ENCODE measurements at places on chromosomes 12 and 14.

DNA sequence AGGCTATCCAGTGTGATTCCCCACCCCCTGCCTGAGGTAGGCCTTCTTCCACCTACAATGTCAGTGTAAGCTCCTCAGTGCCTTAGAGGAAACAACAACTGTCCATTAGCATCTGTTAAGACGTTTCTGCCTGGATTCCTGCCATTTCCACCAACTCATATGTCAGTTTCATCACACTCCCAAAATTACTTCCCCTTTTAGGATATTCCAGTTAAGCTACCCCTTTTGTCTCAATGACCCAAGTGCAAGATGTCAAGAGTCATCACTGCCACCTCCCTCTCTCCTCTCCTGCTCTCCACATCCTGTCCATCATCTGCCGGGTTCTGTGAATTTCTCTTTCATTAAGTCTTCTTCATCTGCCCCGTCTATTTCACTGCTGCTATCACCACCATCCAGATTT lies 189.4 kb downstream of the DPF3 start:
- no peak for DNase-seq

DNA sequence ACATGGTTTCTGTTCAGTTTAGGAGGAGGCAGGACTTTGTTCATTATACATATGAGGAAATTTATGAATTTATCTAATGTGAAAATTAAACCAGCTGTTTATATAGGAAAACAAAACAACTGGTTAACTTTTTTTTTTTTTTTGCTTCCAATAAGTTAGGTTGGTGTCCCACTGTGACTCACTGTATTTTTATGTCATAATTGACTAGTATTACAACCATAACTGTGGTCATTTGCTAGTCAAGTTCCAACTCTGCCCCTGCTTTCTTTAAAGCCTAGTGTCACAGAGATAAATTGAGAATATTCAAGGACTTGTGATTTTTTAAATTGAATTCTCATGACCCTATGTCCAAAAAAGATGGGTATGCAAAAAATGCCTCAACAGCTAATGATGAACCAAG lies 227.7 kb downstream of the BCAT1 start:
- DNase-seq: no peak

DNA sequence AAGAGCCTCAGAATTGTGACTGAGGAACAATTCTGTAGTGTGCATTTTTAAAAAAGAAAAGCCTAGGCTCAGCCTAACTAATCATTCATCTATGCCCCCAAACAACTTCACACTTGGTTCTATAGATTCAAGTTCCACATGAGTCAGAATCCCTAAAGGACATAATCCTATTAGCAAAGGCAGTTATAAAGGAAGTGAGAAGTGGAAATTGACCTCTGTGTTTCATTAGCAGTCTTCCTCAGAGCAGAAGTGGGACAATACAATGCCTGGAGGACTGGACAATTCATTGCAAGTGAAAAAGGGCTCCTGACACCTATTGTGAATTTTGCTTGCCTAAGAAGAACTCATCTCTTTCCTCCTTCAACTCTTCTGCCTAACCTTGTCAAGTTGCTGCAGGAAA lies 222.3 kb downstream of the PTPRO start:
- no peak for DNase-seq

- no peak for DNase-seq
Observed at GRCh38 chr14:99703381-99703780, 19.3 kb downstream of the CYP46A1 start.

- peak; percentile 29 for DNase-seq
Observed at GRCh38 chr12:25459541-25459951, 93.5 kb downstream of the LMNTD1 start.

DNA sequence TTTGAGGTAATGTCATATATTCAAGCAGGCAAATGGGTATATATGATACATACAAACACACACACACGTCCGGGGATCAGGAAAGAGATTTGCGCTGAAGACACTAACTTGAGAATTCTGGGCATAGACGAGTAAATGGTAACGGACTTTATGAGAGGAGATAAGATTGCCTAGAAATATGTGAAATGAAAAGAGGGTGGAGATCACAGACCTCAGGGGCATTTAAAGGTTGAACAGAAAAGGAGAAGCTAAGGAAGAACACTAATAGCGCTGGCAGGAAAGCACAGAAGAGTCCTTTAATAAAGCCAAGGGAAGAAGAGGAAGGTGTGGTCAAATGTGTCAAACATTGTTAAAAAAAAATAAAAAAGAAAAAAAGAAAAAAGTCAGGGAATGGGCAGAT lies 13.1 kb downstream of the CRY1 start:
- no peak for DNase-seq

DNA sequence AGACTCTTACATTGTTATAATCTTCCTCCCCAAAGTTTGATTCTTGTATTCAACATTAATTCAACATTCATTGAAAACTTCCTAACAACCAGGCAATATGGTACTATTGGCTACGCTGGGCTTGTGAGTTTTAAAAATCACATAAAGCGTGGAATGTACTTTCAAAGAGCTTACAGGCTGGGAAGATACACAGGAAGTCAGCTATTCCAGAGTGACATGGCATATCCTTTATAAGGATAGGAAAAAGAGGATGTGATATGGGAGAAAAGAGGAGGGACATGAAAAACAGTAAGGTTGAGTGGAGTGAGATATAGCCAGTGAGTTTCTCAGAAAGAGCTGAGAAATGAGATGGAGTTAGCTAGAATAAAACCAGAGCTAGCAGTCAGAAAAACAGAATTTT lies 103.6 kb upstream of the ATF7IP start:
- no peak for DNase-seq

DNA sequence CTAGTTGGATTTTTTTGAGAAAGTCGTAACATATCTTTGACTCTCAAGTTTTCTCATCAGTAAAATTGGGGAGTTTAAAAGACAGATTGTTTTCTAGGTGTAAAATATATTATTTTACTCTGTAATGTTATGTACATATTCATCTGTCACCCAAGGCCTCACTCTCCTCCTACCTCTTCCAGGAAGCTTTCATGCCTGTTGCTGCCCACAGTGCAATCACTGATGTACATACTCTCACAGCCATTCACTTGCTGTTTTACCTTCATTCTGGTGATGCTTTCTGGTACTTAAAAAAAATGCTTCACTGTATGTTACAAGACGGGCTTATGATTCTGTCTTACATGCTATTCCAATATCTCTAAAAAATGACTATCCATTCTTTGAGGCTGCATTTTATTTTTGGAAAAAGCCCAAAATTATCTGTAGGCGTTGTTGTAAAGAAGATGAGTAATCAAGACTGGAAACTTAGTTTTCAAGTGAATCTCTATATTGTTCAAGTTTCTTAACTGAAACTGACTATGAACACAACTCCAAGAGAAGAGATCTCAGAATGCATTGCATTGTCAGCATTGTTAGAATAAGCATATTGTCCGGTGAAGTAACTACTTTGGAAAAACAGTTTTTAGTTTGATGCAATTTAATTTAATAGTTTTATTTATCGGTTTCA lies 82.5 kb downstream of the LMO3 start:
- no peak for DNase-seq

- DNase-seq: no peak
Observed at GRCh38 chr12:31037931-31038330, 35.7 kb upstream of the DDX11 start.

DNA sequence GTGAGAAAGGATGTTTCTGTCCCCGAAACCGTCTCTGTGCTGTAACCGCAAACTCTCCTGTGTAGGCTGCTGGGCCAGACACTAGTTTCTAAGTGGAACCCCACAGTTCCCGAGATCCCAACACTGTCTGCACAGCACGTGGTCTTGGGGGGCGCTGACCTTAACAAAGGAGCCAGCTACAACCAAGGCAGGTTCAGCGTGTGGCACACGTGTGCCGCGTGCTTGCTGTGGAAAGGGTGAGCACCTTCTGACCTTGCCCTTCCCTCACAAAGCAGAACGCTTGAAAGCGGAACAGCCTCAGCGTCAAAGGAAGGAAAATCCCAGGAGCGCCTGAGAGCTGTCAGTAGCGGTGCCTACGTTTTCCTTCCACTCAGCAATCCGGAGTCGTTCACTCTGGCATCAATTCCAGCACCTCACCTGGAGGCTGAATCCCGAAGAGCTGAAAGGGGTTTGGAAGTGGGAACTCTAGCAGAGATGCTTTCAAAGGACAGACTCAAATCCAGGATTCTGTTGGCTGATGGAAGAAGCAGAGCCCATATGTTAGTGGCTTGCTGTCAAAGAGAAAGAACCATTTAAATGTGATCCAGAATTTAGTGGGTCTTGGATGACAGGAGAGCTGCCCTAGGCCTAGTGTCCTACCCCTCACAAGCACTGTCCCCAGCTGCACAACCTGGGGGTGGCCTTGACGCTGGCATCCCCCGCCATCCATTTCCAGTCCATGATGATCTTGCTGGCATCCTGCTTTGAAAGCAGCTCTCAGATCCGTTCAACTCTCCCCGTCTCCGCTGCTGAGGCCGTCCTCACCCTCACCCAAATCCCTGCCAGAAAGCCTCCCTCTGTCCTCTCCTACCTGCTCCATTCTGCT lies 27.1 kb downstream of the CCDC92 start:
- no peak for DNase-seq

DNA sequence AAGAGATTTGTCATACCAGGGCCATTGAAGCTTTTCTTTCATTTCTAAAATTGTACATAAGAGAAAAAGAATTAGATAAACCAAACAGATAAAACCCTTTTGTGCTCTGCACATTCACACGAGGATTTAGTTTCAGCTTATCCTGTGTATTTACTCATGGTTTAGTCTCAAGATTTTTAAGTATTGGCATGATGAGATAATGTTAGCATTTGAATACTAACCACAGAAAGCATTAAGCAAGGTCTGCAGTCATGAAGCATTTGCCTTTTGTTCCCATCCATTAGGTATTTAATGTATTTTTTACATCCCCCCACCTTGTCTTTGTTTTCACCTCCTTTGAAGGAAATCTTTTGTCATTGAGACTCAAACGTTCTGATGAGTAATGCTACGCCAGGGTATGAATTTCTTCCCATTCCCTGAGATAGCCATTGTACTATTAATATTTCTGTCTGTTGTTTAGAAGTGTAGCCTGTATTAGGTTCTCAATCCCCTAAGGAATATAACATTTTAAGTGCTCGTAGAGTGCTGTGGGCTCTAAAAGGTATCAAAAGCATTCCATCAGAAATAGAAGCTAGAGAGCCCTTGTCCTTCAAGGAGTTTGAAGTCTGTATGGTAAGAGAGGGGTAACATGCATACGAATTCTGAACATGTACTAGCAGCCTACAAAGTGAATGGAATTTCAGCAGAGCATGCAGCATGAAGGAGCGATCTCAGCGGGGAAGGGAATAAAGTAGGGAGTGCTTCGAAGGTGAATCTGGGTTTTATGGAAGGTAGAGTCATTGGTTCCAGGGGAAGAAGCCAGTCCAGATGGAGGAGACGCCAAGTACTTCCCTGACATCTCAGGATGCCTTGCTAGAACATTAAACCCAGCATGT lies 22.3 kb downstream of the CRADD start:
- DNase-seq: no peak

DNA sequence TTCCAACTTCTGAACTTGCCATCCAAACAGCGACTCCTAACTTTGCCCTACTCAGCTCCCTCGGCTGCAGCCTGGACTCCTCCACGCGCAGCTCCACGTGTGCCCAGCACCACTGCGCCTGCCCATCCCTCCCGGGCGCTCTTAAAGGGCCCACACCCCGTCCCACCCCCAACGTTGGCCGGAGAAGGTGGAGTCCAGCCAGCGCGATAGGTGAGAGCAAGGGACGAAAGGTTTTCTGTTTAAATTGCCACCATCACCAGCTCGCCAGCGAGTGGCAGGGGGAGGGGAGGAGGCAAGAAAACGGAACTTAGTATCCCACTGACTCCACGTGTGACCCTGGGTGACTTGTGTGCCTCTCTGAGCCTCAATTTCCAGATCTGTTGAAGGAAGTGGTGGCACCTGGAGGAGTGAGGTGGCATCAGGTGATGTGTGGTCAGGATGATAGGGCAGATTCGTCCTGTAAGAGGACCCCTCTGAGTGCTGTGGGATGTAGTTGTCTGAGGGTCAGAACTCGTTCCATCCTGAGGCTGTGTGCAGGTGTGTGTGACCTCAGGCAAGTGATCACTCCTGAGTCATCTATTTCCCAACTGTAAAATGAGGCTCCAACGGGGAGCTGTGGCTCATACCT lies 59.7 kb downstream of the TRPV4 start:
- no peak for DNase-seq

GRCh38 chr12:41709463-41710285 lies 435.0 kb downstream of the GXYLT1 start:
- no peak for DNase-seq

- no peak for DNase-seq
Observed at GRCh38 chr12:118690506-118690905, 290.8 kb upstream of the SRRM4 start.

DNA sequence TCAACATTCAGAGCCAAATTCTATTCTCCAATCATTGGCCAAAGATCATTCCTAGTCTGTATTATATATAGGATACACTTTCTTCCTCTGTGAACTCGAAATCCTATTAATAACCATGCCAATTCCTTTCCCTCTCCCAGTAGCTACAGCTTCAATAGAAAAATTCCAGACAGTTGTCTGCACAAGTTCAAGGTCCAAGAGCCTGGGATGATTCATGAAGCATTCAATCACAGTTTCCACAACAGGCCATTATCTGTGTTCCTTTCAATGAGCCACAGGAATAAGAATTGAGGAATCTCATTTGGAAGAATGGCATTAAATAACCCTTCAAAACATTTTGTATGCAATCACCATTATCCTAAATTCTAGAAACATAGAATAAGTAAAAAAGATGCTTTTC lies 437.4 kb downstream of the RMST start:
- DNase-seq: no peak

DNA sequence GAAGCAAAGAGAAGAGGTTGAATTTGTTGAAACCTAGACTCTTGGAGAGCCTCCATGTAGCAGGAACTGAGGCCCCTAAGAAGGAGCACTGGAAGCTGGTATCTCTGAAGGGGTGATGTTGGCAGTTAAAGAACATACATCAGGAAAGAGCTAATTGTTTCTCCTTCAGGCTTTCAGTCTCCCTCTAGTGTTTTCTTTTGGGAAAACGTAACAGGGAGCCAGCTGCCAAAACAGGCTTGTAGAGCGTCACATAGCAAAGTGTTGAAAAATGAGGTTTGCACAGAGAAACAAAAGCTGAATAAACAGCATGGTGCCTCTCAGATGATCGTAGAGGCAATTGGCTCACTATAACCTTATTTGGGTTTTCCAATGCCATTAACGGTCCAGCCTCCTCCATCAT lies 46.9 kb upstream of the CAND1 start:
- no peak for DNase-seq
